ENCODE measurements at places on chromosomes 6 and 20.

GRCh38 chr6:121770943-121771342 is 335.5 kb downstream of the GJA1 start:
- DNase-seq: no peak

DNA sequence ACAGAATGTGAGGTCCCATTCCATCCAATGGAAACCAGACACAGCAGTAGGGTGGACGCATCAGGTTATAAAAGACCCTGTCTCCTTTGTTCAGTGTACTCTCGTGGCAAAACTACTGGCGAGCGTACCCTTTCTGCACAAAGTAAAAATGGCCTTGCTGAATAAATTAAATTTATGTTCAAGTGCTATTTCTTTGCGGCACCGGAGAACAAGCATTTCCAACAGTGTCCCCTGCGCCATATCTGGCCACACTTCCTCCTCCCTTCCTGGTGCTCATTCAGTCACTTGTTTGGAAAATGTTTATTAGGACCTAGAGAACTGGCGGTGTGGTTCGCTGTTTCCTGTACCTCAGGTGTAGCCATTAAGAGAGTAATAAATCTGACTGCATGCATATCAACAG is 46.9 kb upstream of the DACT2 start:
- no peak for DNase-seq

GRCh38 chr20:29296256-29297230 is 1960.9 kb upstream of the DEFB115 start:
- no peak for DNase-seq

DNA sequence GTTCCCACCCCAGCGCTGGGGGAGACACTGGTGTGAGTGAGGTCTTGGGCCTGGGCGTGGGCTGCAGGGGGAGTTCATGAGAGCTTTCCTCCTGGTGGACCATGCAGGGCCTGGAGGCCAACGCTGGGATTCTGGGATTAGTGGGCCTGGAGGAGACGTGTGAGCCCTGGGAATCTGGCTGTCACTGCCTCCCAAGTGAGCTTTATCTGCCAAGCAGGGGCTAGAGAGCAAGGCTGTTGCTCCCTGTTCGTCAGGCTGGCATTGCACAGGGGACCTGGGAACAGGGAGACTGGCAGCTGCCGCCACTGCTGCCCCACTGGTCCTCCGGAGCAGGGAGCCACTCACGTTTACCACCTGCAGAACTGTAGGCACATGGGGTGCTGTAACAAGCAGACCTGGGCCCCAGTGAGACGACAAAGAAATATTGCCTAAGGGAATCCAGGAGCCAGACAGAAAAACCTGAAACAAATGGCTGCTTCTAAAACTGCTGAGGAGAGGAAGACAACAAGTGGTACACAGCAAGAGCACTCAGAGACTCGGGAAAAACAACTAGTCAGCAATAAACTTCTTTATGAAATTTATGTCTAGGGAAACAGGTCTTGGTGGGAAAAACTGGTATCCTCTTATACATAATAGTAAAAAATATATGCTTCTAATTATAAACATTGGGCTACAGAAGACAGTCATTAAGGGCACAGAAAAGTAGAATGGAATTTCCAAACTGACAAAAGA is 45.2 kb downstream of the PPP1R3G start:
- DNase-seq: no peak

- no peak for DNase-seq
Observed at GRCh38 chr6:162728706-162729105, 932 bp downstream of the PACRG start.

- no peak for DNase-seq
Observed at GRCh38 chr6:10315658-10316372, 99.1 kb downstream of the TFAP2A start.

- DNase-seq: no peak
Observed at GRCh38 chr20:23151008-23151703, 65.0 kb upstream of the CD93 start.

- no peak for DNase-seq
Observed at GRCh38 chr6:41470029-41470330, 76.2 kb upstream of the FOXP4 start.

DNA sequence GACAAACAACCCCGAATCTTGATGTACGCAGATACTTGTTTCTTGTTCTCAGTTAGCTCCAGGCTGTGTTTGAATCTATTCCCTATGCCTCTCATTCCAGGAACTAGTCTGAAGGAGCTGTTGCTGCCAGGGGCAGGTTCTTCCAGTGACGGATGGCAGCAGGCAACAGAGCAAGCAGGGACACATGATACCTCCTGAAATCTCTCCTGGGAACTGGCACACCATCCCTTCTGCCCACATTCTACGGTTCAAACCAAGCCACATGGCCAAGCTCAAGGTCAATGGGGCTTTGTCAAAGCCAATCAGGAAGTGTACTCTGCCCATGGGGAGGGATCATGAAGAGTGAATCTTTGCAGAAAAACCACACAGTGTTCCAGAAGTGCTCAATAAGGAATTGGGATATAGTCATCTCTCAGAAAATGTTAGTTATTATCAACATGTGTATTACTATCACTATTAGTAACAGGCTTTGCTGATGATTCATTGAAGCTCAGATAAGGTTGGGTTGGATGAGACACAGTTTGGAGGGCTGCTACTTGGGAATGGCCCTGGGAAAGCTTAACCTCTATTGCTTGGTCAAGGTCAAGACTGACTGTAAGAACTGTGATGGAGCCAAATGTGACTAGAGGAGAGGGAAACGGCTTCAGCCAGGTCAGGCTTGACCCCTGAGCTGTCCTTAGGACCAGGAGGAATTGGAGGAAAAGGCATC is 454.9 kb downstream of the PTPRT start:
- DNase-seq: no peak

DNA sequence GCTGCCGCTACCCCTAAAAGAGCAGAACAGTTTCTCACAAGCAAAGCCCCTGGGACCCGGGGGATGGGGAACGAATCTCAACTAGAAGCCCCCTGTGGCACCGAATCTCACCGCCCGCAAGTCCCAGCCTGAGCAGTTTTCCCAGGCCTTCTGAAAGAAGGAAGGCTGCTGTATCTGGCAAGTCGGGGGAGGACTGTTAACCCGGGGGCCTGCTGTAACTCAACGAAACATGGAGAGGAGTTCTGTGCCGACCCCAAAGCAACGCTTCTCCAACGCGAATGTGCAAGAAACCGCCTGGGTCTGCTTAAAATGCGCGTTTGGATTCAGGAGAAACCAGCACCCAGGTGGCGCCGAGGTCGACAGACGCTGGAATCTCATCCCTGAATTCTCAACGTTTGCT is 34.2 kb downstream of the DLL1 start:
- DNase-seq: no peak

- no peak for DNase-seq
Observed at GRCh38 chr6:154394571-154394970, 38.0 kb upstream of the IPCEF1 start.

- no peak for DNase-seq
Observed at GRCh38 chr6:3956054-3956453, 106.9 kb downstream of the FAM50B start.

DNA sequence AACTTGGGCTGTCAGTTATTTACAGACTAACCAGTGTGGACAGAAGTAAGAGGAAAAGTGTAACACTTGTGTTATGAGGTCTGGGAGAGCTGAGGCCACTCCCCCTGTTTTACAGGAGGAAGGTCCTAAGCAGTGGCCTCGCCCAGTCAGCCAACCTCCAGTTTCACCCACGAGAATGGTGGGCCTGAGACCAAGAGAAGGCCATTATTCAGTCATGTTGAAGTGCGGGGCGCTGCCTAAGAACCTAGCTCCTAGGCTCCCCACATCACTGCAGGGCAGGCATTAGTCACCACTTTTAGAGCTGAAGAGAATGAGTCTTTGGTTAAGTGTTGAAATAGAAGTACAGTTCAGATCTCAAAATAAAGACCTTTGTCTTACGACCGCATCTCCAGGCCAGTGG is 27.9 kb downstream of the CDYL start:
- no peak for DNase-seq
